Activated T-helper 1 cell treated with anti-CD3 and anti-CD28 coated beads, Interleukin-2, amount 50 U/mL, for 16 hours (primary cell): ENCODE measurements at places on chromosomes 5 and 9.

GRCh38 chr5:122187426-122187825 is 58.1 kb downstream of the ZNF474 start:
- DNase-seq: no peak

GRCh38 chr5:151271336-151271735 is 18.4 kb downstream of the GM2A start:
- DNase-seq: no peak

DNA sequence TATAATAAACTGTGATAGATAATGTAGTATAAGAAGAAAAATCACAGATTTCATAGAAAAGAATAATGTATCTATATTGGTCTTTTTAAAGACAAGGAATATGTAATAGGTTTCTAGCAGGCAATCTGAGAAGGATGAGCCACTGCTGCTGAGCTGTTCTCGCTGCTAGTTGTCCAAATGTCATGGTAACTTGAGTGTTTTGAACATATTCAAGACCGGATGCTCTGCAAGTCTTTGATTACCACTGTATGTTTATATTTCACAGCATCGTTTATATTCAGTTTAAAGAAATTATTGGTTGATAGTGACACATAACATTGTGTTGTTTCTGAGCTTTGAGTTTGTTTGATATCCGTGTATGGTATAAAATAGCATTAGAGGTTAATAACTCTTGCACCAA is 9.6 kb downstream of the C5orf47 start:
- DNase-seq: no peak

DNA sequence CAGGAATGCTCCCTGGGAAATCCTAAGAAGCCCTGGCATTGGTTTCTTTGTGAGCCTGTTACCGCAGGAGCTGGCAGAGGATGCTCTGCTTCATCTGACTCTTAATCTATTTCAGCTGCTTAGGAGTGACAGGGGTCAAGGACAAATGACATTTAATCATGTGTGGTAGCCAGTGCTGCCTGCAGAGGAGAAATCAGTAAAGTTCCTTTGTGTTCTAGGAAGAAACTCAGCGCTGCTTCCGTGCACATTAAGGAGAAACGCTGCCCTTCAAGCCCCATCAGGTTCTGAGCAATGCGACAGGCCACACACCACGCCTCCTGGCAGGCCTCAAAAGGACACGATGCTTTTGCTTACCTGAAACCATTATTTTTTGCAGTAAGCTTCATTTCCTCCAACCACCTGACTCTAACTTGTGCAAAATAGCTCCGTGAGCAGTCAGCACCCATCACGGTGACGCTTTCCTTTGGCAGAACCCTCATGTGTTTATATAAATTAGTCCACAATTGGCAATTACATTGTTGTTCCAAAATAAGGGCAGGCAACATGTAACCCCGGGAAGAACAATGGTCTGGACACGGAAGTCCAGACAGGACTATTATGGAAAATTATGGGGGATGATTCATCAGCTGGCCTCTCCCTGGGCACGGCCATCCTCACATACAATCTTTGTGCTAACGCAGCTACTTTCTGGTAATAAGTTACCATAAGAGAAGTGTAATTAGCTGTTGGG is 387.9 kb upstream of the DAP start:
- no peak for DNase-seq

DNA sequence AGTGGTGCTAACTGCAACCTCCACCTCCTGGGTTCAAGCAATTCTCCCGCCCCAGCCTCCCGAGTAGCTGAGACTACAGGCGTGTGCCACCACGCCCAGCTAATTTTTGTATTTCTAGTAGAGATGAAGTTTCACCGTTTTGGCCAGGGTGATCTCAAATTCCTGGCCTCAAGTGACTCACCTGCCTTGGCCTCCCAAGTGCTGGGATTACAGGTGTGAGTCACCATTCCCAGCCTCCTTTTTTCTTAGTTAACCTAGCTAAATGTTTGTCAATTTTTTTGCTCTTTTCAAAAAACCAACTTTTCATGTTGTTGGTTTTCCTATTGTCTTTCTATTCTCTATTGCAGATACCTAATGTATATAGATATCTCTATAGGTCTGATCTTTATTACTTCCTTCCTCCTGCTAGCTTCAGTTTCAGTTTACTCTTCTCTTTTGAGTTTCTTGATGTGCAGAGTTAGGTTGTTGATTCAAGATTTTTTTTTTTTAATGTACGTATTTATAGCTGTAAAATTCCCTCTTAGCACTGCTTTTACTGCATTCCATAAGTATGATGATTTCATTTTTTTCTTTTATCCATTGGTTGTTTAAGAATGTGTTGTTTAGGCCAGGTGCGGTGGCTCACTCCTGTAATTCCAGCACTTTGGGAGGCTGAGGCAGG is 32.9 kb downstream of the FGD3 start:
- no peak for DNase-seq

DNA sequence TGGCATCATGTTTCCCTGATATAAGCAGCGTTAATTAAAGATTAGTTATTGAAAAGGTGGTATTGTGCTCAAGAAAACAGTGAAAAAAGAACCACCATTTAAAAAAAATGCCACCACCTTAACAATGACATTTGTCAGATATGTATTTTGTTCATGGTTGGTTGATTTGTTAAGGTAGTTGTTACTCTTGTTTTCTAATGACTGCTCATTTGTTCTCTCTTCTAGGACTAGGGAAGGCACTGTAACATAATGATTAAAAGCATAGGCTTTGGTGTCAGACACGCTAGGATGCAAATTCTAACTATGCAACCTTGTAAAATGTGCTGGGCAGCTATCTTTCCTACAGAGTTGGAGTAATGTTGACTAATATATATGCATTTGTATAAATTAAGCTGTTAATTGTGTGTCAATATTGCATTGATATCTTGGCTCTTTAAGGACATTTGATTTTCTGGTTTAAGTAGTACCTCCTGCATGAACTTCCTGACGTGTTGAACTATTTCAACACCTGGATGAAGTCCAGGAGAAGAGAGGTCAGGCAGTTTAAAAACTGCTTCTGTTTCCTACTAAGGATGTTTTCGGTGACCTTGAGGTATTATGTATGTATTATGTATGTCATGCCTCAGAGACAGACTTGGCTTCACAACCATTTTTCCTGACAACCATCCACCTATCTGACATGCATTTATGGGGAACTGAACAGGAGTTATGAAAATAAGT is 77.8 kb downstream of the MUSK start:
- DNase-seq: no peak

GRCh38 chr9:136526625-136527066 is 19.2 kb downstream of the NOTCH1 start:
- no peak for DNase-seq

DNA sequence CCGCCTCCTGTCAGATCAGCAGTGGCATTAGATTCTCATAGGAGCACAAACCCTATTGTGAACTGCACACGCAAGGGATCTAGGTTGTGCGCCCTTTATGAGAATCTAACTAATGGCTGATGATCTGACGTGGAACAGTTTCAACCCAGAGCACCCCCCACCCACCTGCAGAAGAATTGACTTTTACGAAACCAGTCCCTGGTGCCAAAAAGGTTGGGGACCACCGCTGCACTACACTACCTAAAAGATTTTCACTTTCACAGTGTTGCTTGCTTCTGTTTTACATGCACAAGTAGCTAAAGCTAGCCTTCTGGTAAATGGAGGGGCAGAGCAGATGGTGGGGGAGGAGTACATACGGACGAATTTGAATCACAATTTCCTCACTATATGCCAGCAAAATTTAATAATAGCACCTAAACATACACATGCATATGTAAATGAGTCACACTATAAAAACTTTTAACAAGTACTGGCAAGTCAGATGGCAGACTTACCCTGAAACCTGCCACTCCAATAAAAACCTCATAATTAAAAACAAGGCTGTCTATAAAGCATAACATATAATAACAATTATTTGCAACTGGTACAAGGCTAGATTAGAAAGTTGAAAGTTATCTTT is 24.0 kb upstream of the CDKN2B start:
- no peak for DNase-seq

DNA sequence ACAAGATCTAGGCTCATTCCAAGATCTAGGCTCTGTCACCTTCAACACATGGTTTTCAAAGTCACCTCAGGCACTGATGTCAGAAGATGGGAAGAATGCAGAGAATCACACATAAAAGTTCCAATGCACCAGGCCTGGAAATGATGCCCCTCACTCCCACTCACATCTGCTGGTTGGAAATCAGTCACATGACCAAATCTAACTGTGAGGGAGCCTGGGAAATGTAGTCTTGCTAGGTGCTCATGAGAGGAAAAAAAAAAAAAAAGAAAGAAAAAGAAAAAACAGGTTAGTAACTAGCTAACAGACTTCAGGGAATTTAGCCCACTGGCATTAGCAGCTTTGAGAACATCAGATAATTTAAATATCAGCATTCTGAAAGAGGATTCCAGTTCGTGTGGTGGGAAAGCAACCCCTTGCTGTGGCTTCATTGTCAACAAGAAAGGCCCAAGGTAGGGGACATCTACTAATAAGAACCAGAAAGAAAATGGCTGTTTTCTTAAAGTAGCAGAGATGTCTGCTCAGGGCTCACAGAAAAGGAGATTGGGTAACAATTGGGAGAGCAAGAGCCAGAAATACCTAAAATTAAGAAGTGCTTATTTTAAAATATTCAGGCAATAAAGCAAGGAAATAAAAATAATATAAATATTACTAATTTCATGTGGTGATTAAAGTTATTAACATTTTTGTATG is 614.3 kb downstream of the ACTL7B start:
- no peak for DNase-seq

- DNase-seq: no peak
These were observed 8.3 kb upstream of the SEPTIN8 start for GRCh38 chr5:132785365-132785764.

GRCh38 chr5:147675168-147675567 is 107.4 kb downstream of the JAKMIP2 start:
- no peak for DNase-seq

- DNase-seq: no peak
These were observed 71.5 kb downstream of the PAM start for GRCh38 chr5:102826629-102827028.

DNA sequence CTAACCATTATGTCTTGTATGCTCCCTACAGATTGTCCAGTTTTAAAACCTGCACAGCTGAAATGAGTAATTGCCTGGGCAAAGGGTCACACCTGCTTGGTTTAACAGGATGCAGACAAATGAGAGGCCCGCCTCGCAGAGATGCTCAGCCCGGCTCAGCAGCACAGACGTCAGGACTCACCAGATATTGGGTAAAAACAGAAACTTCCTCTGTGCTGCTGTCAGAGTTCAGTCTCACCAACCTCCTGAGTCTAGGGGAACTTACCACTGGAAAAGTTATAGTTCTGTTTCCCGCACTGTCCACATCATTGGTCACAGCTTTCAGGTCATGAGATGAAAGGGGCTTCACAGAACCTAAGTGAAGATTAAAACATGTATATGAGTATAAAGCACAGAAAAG is 152.5 kb downstream of the ESM1 start:
- DNase-seq: no peak

DNA sequence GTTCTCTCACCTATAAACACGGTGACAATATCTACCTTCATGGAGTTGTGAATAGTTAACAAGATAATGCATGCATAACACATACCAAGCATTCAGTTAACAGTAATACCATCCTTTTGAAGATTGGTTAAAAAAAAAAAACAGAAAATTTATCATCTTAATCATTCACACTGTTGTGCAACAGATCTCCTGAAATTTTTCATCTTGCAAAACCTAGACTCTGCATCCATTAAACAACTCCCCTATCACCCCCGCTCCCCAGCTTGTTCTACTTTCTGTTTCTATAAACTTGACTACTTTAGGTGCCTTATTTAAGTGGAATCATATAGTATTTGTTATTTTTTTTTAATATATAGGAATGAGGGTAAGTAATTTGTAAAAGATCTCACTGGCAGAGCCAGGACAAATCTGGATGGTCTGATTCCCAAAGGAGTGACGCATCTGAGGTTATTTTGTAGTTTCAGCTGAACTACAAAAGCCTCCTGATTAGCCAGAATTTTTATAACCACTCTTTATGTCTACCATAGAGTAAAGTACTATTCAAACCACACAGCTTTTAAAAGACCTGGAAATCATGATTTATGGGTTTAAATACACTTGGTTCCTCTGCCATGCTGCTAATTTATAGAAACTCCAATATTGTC is 93.0 kb downstream of the FANCC start:
- DNase-seq: no peak

DNA sequence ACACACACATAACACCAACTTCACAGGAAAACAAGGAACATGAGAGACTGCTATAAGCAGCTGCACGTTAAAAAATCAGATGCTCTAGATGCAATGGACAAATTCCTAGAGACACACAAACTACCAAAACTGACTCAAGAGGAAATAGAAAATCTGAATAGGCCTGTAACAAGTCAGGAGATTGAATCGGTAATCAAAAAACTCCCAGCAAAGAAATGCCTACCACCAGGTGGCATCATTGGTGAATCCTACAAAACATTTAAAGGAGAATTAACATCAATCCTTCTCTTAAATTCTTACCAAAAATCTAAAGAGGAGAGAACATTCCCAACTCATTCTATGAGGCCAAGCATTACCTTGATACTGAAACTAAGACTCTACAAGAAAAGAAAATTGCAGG is 54.9 kb downstream of the NDST1 start:
- no peak for DNase-seq

GRCh38 chr9:77954013-77954665 is 77.5 kb downstream of the GNAQ start:
- DNase-seq: no peak

- DNase-seq: no peak
These were observed 100.2 kb downstream of the HINT1 start for GRCh38 chr5:131064669-131065371.

DNA sequence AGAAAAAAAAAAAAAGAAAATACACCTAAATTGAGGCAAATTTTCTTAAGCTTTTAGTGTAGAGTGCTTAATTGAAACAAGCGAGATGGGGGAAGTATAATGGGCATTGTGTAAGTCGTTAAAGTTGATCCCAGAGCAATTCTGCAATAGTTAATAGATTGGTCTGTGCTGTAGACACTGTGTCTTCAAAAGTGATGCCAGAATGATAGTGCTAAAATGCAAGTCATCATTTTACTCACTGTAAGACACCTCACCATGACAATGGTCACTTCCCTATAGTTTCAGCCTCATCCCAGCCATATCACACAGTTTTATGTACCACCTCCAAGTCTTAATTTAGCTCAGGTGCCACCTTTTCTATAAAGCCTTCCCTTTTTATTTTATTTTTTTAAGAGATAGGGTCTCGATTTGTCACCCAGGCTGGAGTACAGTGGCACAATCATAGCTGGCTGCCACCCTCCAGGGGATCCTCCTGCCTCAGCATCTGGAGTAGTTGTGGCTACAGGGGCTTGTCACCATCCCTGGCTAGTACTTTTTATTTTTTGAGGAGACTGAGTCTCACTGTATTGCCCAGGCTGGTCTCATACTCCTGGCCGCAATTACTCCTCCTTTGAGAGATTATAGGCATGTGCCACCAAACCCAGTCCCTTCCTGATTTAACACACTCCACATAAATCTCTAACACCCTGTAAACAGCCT is 6.2 kb downstream of the COX7C start:
- DNase-seq: no peak

GRCh38 chr5:126847456-126847820 is 70.5 kb downstream of the LMNB1 start:
- DNase-seq: no peak

DNA sequence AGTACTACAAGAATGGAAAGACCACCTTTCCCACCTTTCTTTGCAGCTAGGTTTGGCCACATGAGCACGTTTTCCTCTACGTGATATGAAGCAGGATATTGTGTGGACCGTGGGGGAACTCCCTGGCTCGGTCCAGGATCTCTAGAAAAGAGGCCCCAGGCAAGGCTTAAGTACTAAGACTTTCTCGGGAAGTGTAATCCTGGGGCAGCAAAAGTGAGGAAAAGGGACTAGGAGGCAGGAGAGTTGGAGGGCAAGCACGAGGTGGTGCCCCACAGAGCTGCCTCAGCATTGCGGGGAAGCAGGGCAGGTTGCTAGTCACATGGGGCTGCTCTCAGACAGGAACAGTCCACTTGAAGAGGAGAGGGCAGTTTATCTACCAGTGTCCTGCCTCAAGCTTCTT is 235.1 kb downstream of the GADD45G start:
- no peak for DNase-seq
